Articular chondrocyte of knee joint (primary cell): ENCODE measurements at places on chromosomes 16 and 17. TPM values are rescaled to one million over a fixed set of nuclear protein-coding genes. Genes with fewer than 3 reads are reported as not detected.

VTN gene
- 0.22 and 0.65 TPM in 2 replicates for total RNA-seq

CD300LG gene
- not detected in 2 replicates for total RNA-seq

ABI3 gene
- total RNA-seq, result 0.22 TPM in 1 of 2 replicates, not detected in the other

TBC1D3I gene
- total RNA-seq, result not detected in 2 replicates

KCNH6 gene
- not detected in 2 replicates for total RNA-seq

AATK gene
- under 0.01 and 0.22 TPM in 2 replicates for total RNA-seq

TRIM65 gene
- 14.7 and 20.3 TPM in 2 replicates for total RNA-seq

NKD1 gene
- total RNA-seq, result 0.54 and 0.78 TPM in 2 replicates

ADAP2 gene
- total RNA-seq, result 0.22 and 0.39 TPM in 2 replicates

CD300LB gene
- not detected in 2 replicates for total RNA-seq

SAMD14 gene
- total RNA-seq, result 0.86 and 1.0 TPM in 2 replicates

TVP23C gene
- 47.3 and 68.7 TPM in 2 replicates for total RNA-seq

PPP1R27 gene
- not detected in 2 replicates for total RNA-seq

CES4A gene
- total RNA-seq, result 3.6 and 5.0 TPM in 2 replicates

KRTAP9-4 gene
- not detected in 2 replicates for total RNA-seq

C17orf67 gene
- 0.39 and 0.76 TPM in 2 replicates for total RNA-seq

CEMP1 gene
- total RNA-seq, result not detected in 2 replicates

SNX20 gene
- not detected in 2 replicates for total RNA-seq

HBQ1 gene
- not detected in 2 replicates for total RNA-seq

KLHL10 gene
- total RNA-seq, result 0.13 and 0.43 TPM in 2 replicates

REXO5 gene
- total RNA-seq, result 9.7 and 13.2 TPM in 2 replicates

GCGR gene
- total RNA-seq, result not detected in 2 replicates

PSMD12 gene
- total RNA-seq, result 41.0 and 49.0 TPM in 2 replicates
